ENCODE measurements at places on chromosomes 16 and 17. TPM values are rescaled to one million over a fixed set of nuclear protein-coding genes. Genes with fewer than 3 reads are reported as not detected.

ITGB4 gene
- 0.69 TPM for total RNA-seq

PPY gene
- not detected for total RNA-seq

KRTAP9-2 gene
- not detected for total RNA-seq

SLC5A10 gene
- total RNA-seq = not detected
